ENCODE measurements at places on chromosomes 6 and 20. TPM values are rescaled to one million over a fixed set of nuclear protein-coding genes. Genes with fewer than 3 reads are reported as not detected.

DNA sequence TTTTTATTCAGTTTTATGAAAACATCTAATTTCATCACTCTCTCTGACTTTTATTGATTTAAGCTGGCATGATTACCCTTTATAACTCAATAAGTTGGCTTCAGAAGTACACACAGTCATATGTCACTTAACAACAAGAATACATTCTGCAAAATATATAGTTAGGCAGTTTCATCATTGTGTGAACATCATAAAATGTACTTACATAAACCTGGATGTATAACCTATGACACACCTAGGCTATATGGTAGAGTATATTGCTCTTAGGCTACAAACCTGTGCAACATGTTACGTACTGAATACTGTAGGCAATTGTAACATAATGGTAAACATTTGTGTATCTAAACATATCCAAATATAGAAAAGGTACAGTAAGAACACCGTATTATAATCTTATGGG lies 362.2 kb upstream of the BTBD3 start:
- no peak overlapping the region for H3K4me3 ChIP-seq
- H3K27ac ChIP-seq = no peak overlapping the region
- no peaks in the 10 kb centered on the region for H3K4me1 ChIP-seq
- H3K27me3 ChIP-seq = no peaks in the 10 kb centered on the region

GRCh38 chr6:36975231-36976006 lies 10.6 kb downstream of the MTCH1 start:
- H3K27ac ChIP-seq = no peak overlapping the region
- no peak for DNase-seq
- H3K4me1 ChIP-seq = peaks cover 10% of the 10 kb centered on the region
- peaks cover 84% of the 10 kb centered on the region for H3K36me3 ChIP-seq
- no peaks in the 10 kb centered on the region for H3K27me3 ChIP-seq
- H3K4me3 ChIP-seq = no peak overlapping the region

- H3K4me3 ChIP-seq = no peak overlapping the region
- no peaks in the 10 kb centered on the region for H3K4me1 ChIP-seq
- H3K27ac ChIP-seq = no peak overlapping the region
- H3K27me3 ChIP-seq = no peaks in the 10 kb centered on the region
- no peaks in the 10 kb centered on the region for H3K36me3 ChIP-seq
Observed at GRCh38 chr6:134555672-134556071, 237.8 kb upstream of the SGK1 start.

DNA sequence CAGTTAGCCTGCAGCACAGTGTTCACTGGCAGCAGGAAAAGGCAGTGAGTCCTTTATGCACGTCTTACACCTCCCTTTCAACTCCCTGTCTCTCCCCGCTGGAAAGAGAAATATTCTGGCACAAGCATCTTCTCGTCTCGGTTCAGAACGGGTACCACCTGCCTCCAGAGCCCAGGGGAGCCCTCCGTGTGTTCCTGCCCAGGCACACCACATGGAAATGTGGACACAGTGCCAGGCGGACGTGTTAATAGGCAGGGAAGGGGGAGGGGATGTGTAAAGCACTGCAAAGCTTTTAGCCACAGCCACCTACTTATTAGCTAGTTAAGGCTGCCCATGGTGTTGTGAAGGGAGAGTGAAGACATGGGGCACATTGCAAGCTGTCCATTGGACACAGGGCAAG lies 219.7 kb downstream of the FARS2 start:
- no peaks in the 10 kb centered on the region for H3K27me3 ChIP-seq
- H3K27ac ChIP-seq = no peak overlapping the region
- H3K4me3 ChIP-seq = peak overlapping the region; percentile 6
- peaks cover 4% of the 10 kb centered on the region for H3K4me1 ChIP-seq
- H3K36me3 ChIP-seq = no peaks in the 10 kb centered on the region

- DNase-seq = no peak
- H3K4me1 ChIP-seq = peaks cover 5% of the 10 kb centered on the region
- no peaks in the 10 kb centered on the region for H3K36me3 ChIP-seq
- H3K4me3 ChIP-seq = no peak overlapping the region
- no peak overlapping the region for H3K27ac ChIP-seq
- peaks cover 100% of the 10 kb centered on the region for H3K27me3 ChIP-seq
Observed at GRCh38 chr6:28807682-28808280, 116.0 kb downstream of the TRIM27 start.

- H3K4me1 ChIP-seq = no peaks in the 10 kb centered on the region
- H3K4me3 ChIP-seq = no peak overlapping the region
- no peaks in the 10 kb centered on the region for H3K27me3 ChIP-seq
- H3K36me3 ChIP-seq = no peaks in the 10 kb centered on the region
Observed at GRCh38 chr20:36737183-36737499, 8.7 kb downstream of the NDRG3 start.

DNA sequence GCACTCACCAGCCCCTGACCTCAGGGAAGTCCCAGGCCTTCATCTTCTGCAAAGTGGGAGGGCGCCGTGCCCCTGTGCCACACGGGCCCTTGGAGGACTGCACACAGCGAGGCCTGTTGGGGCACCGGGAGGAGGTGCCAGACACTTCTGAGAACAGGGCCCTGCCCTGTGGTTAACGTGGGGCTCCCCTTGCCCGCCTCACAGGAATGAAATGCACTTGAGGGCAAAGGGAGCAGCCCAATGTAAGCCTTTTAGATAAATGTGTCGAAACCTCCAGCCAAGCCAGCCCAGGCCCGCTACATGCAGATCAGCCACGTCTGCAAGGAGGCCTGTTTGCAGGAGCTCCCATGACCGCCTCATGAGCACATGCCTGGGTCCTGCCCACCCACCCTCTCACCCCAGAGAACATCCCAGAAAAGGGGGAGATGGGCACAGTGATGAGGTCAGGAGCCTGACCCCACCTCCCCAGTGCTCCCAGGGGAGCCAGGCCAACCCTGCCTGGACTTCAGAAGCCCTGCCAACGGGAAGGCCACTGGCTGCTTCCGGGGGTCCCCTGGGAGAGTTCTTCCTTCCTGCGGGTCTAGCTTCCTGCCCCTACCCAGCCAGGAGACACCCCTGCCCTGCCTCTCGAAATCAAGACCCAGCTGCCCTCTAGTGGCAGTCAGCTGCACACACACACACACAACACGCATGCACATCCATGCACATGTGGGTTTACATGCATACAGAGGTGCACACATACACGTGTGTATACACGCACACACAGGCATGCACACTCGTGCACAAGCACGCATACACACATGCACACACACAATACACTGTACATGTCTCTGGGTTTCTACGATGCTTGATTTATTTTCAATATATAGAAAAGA lies 178.7 kb downstream of the TAF4 start:
- no peak overlapping the region for H3K27ac ChIP-seq
- H3K4me3 ChIP-seq = no peak overlapping the region
- H3K27me3 ChIP-seq = no peaks in the 10 kb centered on the region
- H3K36me3 ChIP-seq = peaks cover 8% of the 10 kb centered on the region

- H3K27me3 ChIP-seq = no peaks in the 10 kb centered on the region
- H3K4me1 ChIP-seq = no peaks in the 10 kb centered on the region
- H3K4me3 ChIP-seq = no peak overlapping the region
Observed at GRCh38 chr6:87054143-87054833, 40.6 kb downstream of the CGA start.

DNA sequence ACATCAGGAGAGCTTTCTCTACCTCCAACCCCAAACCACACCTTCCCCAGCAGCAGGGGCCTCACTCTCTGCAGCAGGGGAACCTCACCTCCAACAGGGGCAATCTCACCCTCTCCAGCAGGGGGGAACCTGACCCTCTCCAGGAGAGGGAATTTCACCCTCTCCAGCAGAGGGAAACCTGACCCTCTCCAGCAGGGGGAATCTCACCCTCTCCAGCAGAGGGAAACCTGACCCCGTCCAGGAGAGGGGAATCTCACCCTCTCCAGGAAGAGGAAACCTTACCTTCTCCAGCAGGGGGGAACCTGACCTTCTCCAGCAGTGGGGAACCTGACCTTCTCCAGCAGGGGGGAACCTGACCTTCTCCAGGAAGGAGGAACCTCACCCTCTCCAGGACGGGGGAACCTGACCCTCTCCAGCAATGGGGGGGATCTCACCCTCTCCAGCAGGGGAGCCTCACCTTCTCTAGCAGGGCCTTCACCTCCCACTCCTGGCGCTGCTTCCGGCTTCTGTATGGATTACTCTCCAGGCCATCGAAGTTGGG lies 3.1 kb downstream of the B3GALT4 start:
- no peak overlapping the region for H3K27ac ChIP-seq
- H3K27me3 ChIP-seq = no peaks in the 10 kb centered on the region
- peaks cover 26% of the 10 kb centered on the region for H3K4me1 ChIP-seq
- no peak overlapping the region for H3K4me3 ChIP-seq

DNA sequence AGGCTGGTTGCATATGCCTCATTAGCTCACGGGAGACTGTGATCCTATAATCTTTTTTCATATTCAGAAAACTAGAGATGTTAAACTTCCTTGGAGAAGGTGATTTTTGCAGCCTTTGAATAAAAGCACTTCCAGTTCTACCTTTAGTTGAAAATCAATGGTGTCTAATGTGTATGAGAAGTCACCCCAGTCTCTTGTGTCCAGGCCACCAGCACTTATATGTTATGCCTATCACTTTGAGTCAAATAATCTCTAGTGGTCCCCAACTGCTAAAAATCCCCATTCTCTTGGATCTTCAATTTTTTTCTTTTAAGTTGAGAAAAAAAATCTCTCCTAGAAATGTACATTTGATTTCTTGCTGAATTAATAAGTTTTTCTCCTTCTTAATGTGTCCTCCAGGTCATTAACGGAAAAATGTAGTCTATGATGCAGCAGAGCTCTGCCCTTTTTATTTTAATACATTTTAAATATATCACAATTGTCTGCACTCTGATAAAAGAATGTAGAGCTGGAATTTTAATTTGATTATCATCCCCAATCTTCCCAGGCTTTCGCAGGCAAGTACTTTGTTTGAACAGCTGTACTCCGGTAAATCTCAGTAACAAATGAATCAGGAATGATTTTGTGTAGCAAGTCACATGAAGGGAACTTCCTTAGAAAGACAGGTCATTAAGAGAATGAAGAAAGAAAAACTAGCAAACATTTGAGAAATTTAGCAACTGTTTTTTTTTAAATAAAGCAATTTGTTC lies 147.0 kb downstream of the SOX4 start:
- no peak overlapping the region for H3K4me3 ChIP-seq
- H3K27ac ChIP-seq = peak overlapping the region; percentile 43
- no peaks in the 10 kb centered on the region for H3K4me1 ChIP-seq
- no peaks in the 10 kb centered on the region for H3K27me3 ChIP-seq
- no peaks in the 10 kb centered on the region for H3K36me3 ChIP-seq

DNA sequence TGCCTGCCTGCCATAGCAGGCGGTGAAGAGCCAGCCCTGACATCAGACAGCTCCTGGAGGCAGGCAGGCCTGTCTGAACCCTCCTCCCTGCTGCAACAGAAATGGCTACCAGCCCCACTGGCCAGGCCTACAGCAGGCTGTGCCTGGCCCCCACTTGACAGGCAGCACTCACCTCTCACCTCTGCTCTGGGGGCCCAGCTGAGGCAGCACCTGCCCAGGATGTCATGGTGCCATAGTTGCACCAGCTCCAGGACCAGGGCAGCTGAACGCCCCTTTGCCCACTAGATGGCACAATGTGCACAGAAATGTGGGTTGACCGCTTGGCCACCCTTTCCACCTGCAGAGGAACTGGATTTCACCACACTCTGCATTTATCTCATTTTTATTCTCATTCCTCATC lies 30.6 kb downstream of the MRPL14 start:
- H3K36me3 ChIP-seq = peaks cover 22% of the 10 kb centered on the region
- peaks cover 3% of the 10 kb centered on the region for H3K4me1 ChIP-seq
- no peaks in the 10 kb centered on the region for H3K27me3 ChIP-seq

GRCh38 chr6:160388922-160389321 lies 40.7 kb downstream of the SLC22A3 start:
- no peak overlapping the region for H3K4me3 ChIP-seq
- peaks cover 10% of the 10 kb centered on the region for H3K4me1 ChIP-seq
- H3K27ac ChIP-seq = no peak overlapping the region
- H3K36me3 ChIP-seq = no peaks in the 10 kb centered on the region

GRCh38 chr6:105648276-105648675 lies 245.4 kb upstream of the PREP start:
- no peaks in the 10 kb centered on the region for H3K4me1 ChIP-seq
- H3K4me3 ChIP-seq = no peak overlapping the region
- H3K27ac ChIP-seq = no peak overlapping the region
- DNase-seq = no peak
- no peaks in the 10 kb centered on the region for H3K27me3 ChIP-seq

- no peak overlapping the region for H3K4me3 ChIP-seq
- H3K36me3 ChIP-seq = no peaks in the 10 kb centered on the region
- no peak for DNase-seq
- H3K4me1 ChIP-seq = no peaks in the 10 kb centered on the region
- no peaks in the 10 kb centered on the region for H3K27me3 ChIP-seq
- no peak overlapping the region for H3K27ac ChIP-seq
Observed at GRCh38 chr6:80425089-80425823, 318.8 kb downstream of the BCKDHB start.

DNA sequence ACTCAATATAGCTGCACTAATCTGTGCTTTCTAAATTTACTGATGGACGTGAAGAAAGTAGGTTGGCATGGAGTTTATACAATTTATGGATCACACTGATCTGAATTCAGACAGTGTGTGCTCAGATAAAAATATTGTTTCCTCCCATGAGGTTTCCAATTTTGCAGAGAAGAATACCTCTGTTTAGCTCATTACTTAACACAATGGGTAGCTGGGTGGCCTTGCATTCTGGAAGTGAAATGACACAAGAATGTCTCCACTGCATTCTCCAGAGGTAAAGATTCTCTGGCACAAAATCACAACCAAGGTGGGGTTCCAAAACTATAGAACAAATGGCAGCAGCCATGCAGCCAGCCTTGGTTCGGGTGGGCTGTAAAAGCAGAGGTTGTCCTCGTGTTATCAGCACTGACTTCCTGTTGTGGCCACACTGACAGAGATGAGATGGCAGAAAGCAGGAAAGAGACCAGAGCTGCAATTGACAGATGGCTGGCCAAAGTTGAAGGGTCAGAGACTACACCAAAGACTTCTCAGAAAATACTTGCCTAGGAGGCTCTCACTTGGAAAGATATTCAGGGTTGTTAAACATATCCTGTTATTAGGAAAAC lies 50.2 kb downstream of the HDAC2 start:
- H3K36me3 ChIP-seq = no peaks in the 10 kb centered on the region
- H3K4me1 ChIP-seq = no peaks in the 10 kb centered on the region
- no peak overlapping the region for H3K27ac ChIP-seq
- no peak for DNase-seq

- H3K36me3 ChIP-seq = peaks cover 10% of the 10 kb centered on the region
- H3K27me3 ChIP-seq = no peaks in the 10 kb centered on the region
- H3K4me3 ChIP-seq = no peak overlapping the region
- peak; percentile 50 for DNase-seq
- H3K27ac ChIP-seq = no peak overlapping the region
- peaks cover 18% of the 10 kb centered on the region for H3K4me1 ChIP-seq
Observed at GRCh38 chr6:160005861-160006540, 37.1 kb downstream of the IGF2R start.

GRCh38 chr20:41002842-41003142 lies 25.8 kb upstream of the TOP1 start:
- H3K4me3 ChIP-seq = no peak overlapping the region
- no peaks in the 10 kb centered on the region for H3K36me3 ChIP-seq
- no peak for DNase-seq
- H3K27ac ChIP-seq = no peak overlapping the region
- H3K4me1 ChIP-seq = peaks cover 3% of the 10 kb centered on the region

- no peak overlapping the region for H3K4me3 ChIP-seq
- no peak for DNase-seq
- no peaks in the 10 kb centered on the region for H3K4me1 ChIP-seq
- no peak overlapping the region for H3K27ac ChIP-seq
- no peaks in the 10 kb centered on the region for H3K36me3 ChIP-seq
Observed at GRCh38 chr6:127216810-127217789, 49.6 kb upstream of the RNF146 start.

Gene CLPSL1
- not detected for total RNA-seq

Gene ZBTB12
- 7.8 TPM for total RNA-seq

Gene ASIP
- 3.5 TPM for total RNA-seq

Gene POU5F1
- 0.22 TPM for total RNA-seq

Gene RAET1G
- total RNA-seq = not detected

Gene APOM
- total RNA-seq = 0.40 TPM

Gene SGK2
- total RNA-seq = 20.7 TPM

Gene PRRT1
- total RNA-seq = 0.83 TPM

Gene BPIFB4
- 0.44 TPM for total RNA-seq

Gene MEP1A
- total RNA-seq = 0.06 TPM

Gene ID4
- total RNA-seq = 109 TPM
